ENCODE measurements at places on chromosomes 4 and X.

- no peak for DNase-seq
These were observed 34.4 kb downstream of the SAGE1 start for GRCh38 chrX:135927897-135928296.

DNA sequence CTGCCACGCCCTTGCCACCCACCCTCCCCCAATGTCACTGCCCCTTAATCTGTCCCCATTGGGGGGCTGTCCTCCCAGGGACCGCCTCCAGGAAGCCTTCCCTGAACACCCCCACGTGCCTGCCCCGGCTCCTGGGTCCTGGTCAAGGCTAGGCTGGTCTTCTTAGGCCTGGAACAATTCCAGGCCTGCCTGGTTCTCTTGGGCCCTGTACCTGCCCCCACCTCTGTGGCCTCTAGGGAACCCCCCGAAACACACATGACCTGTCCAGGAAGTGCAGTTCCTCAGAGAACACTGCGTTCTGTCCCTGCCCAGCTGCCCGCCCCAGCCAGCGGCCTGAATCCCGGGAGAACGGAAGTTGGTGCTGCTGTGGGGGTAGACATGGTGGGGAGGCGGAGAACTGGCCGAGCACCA is 5.1 kb downstream of the MXD4 start:
- no peak for DNase-seq

- no peak for DNase-seq
These were observed 69.2 kb downstream of the PRDM5 start for GRCh38 chr4:120853161-120853935.

DNA sequence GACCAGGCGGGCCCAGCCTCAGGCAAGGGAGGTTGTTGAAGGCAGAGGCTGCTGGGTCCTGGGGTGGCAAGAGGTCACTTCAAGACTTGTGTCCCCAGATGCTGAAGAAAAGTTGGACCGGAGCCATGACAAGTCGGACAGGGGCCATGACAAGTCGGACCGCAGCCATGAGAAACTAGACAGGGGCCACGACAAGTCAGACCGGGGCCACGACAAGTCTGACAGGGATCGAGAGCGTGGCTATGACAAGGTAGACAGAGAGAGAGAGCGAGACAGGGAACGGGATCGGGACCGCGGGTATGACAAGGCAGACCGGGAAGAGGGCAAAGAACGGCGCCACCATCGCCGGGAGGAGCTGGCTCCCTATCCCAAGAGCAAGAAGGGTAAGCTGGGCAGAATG is 4.4 kb downstream of the PQBP1 start:
- DNase-seq = no peak

DNA sequence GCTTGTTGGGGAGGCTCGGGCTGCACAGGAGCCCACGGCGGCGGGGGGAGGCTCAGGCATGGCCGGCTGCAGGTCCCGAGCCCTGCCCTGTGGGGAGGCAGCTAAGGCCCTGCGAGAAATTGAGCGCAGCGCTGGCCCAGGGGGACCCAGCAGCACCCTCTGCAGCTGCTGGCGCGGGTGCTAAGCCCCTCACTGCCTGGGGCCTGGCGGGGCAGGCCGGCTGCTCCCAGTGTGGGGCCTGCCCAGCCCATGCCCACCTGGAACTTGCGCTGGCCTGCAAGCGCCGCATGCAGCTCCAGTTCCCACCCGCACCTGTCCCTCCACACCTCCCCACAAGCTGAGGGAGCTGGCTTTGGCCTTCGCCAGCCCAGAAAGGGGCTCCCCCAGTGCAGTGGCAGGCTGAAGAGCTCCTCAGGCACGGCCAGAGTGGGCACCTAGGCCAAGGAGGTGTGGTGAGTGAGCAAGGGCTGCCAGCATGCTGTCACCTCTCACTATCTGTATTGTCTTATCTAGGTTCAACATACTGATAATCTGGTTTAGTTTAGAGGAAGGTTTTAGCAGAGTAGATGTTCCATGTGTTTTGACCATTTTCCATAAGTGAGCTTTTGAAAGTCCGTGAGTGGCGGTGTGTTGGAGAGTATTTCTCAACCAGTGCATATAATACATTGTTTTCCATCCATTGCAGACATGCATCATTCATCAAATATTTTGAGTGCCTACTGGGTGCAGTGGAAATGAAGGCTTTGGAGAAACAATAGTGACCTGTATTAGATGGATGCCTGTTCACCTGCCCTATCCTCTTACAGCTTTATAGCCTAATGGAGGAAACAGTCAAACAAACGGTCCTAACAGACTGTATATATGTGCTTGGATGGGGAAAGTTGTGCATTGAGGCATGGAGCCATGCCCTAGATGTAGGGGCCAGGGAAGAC is 13.1 kb downstream of the PI4K2B start:
- no peak for DNase-seq

GRCh38 chr4:176277162-176277904 is 8.3 kb upstream of the ASB5 start:
- DNase-seq = no peak

DNA sequence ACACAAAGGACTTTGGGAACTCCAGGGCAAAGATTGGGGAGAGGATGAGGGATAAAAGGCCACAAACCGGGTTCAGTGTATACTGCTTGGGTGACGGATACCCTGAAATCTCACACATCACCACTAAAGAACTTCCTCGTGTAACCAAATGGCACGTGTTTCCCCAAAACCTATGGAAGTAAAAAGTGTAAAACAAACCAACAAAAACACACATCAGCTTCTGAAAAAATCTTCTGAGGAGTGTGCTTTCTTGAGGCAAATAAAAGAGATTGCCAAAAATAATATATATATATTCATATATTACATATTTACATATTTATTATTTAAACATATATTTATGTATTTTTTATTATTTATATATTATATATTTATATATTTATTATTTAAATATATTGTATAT is 3.9 kb downstream of the P2RY8 start:
- DNase-seq = no peak

- no peak for DNase-seq
These were observed 92.4 kb downstream of the PPP2R2C start for GRCh38 chr4:6379767-6380745.
